ENCODE measurements at places on chromosomes 16 and 17.

- DNase-seq: no peak
Measured at GRCh38 chr16:57722651-57723050, 12.9 kb upstream of the KATNB1 start.

- DNase-seq: no peak
Measured at GRCh38 chr17:28796062-28796461, 46.5 kb downstream of the FAM222B start.

- DNase-seq: no peak
Measured at GRCh38 chr16:84379709-84380362, 11.5 kb downstream of the ATP2C2 start.

- no peak for DNase-seq
Measured at GRCh38 chr17:7318121-7318860, 3.1 kb upstream of the GPS2 start.

DNA sequence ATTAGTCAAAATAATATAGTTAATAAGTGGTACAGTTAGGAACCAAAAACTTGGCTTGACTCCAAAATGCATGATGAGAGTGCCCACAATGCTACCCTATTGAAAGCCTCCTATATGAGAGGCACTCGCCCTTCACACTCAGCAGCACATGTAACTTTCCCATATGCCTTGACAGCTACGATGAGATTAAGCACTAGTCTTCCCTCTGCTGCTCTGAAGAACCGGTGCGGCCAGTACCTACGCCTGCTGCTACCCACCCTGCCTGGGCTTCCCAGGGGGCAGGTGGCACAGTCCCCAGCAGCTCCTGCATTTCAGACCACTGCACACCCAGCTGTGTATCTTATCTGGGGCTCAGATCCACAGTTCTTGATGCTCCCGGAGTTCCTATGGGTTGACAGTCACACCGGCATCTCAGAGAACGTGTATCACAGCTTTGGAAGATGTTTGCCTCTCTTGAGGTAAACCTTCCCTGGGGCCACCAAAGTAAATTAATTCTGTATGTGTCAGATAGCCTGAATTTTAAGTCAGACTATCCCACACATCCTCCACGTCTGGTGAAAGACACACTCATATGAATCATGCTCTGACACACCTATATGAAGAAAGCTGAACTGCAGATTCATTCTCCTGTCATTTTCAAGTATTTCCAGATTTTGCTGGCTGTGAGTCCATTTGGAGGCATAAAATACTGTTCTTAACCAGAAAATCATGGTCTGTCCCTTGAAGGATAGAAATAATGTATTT is 77.8 kb downstream of the MYH10 start:
- no peak for DNase-seq

GRCh38 chr16:27639561-27640276 is 89.8 kb downstream of the KATNIP start:
- peak; percentile 19 for DNase-seq

- no peak for DNase-seq
Measured at GRCh38 chr17:21276264-21276588, 8.3 kb upstream of the MAP2K3 start.

- no peak for DNase-seq
Measured at GRCh38 chr16:57469046-57469445, 6.6 kb downstream of the POLR2C start.

GRCh38 chr17:35088881-35089585 is 25.5 kb upstream of the RFFL start:
- DNase-seq: peak; percentile 93

DNA sequence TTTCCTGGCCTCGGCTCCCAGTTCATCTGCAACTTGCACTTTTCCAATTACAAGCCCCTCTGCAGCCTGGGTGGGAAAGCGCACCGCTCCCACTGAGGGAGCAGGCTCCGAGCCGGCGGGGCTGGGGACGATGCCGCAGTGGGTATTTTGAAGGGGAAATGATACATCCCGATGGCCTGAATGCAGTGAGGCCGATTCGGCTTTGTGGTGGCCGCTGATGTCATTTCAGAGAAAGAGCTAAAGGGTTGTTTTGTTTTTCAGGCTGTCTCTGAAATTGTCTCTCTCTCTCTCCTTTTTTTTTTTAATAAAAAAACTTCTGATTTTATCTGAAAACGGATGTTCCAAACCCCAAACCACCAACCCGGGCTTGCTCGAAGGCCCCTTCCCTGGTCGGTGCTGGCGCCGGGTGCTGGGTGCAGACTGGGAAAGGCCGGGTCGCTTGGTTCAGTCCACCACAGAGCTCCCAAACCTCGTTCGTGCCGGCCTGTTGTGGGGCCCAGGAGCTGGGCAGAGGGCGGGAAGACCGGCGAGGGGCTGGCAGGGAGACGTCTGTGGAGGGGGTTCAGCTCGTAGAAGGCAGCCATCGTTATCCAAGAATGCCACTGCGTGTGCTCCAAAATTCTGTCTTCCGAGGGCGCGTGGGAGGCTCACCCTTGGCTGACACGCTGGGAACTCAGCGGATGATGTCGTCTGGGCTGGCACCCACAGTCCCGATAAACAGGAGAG is 102.8 kb downstream of the FOXL1 start:
- DNase-seq: no peak

- peak; percentile 44 for DNase-seq
Measured at GRCh38 chr17:50863221-50863843, 2.8 kb downstream of the TOB1 start.

DNA sequence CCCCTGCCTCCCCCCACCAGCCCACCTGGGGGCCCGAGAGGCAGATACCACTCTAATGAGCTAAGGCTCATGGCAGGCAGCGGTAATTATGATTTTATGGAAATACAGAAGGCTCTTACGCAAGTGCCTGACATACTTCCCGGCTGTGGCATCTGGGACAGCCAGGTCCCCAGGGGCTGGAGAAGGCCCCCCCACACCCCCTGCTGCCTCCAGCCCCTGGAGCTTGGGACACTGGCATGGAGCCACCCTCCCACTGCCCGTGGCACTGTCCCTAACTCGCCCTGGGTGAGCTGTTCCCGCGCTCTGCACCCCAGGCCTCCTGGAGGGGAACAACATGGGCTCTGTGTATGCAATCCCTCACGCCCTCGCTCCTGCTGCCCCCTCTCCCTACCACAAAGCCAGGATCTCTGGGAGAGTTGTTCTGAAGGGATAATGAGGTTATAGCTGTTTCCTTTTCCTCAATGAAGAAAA is 5.4 kb upstream of the STAC2 start:
- no peak for DNase-seq

- DNase-seq: no peak
Measured at GRCh38 chr17:55930291-55930809, 179.5 kb downstream of the PCTP start.
